ENCODE measurements at places on chromosomes 2 and 18.

GRCh38 chr18:34345738-34346137, 121.0 kb upstream of the NOL4 start:
- DNase-seq: no peak

- peak; percentile 82 for DNase-seq
Measured at GRCh38 chr2:128236491-128237035, 82.1 kb downstream of the HS6ST1 start.

DNA sequence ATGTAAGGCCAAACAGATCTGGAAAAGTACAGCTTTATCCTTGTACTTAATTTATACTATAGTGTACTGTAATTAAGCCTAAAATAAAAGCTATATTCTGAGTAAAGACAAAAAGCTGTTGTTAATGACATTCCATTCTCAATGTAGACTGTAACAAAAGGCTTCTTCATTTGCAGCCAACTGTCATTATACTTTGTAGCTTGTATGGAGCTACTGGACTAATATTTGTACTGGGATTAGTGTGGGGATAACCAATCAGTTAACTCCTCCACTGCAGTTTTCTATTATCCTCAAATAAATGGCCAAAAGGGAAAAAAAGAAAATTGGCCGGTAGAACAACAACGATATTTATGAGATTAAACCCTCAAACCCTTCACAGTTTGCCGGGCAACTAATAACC, 66.5 kb downstream of the STK39 start:
- DNase-seq: no peak

GRCh38 chr18:11005528-11005927, 143.8 kb downstream of the PIEZO2 start:
- peak; percentile 73 for DNase-seq

GRCh38 chr2:9690252-9690651, 59.5 kb upstream of the YWHAQ start:
- no peak for DNase-seq

DNA sequence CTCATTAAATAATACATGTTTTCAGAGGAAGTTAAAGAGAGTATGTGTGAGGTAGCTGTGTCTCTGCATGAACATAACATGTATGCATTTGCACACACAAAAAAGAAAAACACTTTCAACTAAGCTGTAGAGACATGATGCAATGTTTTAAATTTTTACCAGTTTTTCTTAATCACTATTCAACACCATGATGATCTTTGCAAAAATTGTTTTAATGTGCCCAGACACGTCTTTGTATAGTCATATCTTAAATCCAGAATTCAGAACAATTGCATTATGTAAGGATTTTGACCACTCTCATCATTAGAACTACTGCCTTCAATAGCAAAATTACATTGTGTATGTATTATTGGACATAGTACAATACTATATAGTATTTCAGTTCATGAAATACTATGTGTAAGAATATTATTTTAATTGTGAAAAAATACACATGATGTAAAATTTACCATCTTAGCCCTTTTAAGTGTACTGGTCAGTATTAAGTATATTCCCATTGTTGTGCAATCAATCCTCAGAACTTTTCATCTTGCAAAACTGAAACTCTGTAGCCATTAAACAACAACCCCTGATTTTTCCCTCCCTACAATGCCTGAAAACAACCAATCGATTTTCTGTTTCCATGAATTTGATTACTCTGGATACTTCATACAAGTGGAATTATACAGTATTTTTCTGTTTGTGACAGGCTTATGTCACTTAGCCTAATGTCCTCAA, 104.5 kb upstream of the ACVR2A start:
- no peak for DNase-seq

GRCh38 chr2:232321156-232321816, 57.3 kb upstream of the ALPP start:
- DNase-seq: no peak

DNA sequence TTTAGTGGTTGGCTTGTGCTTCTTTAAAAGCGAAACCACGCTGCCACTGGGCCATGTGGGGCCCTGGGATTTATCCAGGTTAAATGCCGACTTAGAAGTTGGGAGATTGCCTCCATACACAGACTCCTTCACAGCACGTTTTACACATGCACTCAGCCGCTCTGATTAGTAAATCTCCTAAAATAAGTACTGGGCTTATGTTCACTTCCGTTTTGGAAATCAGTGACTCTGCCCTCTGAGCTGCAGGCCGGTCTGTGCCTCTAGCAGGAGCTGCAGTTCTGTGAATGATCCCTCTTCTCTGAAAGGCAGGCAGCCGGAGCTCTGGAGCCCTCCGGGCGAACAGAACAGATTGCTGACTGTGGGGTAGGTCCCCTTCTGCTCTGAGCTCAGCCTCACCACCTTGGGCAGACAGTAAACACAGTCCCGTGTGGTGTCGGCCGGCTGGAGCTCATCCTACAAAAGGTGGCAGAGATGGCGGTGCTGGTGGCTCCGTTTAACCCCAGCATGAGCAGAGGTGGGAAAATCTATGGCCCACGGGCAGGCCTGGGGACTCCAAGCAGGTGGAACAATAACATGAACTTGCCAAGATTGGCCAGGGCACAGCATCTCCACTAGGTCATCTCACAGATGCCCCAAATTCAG, 9.8 kb upstream of the RAB17 start:
- DNase-seq: peak; percentile 60

DNA sequence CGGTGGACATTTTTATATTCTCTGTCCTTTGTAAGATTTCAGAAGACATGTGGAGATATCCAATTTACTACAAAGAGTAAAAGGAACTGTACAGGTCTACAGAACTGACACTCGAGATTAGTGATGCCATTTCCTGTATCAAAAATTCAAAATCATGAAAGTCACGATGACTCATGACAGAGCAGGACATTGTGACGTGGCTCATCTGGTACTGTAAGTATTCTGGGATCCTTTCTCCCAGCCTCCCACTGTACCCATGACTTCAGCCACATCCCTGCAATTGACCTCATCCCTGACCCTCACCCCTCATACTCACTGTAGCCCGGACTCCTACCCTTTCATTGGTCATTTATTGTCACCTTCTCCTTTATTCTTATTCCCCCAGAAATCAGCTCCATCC, 736.5 kb downstream of the EPHA4 start:
- DNase-seq: peak; percentile 47

Measured in EL (cell line).